ENCODE measurements at places on chromosomes 2 and 18.

DNA sequence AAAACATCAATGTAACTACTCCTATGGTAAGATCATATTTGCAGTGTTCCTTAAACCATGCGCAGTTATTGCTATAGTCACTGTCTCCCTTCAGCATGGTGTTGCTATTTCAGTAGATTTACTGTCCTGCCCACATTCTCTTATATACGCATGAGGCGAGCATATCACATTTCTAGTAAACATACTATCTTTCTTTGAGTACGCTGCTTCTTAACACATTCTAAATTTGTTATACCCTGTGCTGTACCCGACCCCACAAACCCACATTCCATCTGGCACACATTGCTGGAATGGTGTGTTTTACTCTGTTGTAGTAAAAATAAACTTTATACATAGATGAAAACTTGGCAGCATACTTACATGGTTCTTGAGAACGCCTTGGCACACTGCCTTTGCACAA is 163.3 kb downstream of the QPCT start:
- no peak for DNase-seq

DNA sequence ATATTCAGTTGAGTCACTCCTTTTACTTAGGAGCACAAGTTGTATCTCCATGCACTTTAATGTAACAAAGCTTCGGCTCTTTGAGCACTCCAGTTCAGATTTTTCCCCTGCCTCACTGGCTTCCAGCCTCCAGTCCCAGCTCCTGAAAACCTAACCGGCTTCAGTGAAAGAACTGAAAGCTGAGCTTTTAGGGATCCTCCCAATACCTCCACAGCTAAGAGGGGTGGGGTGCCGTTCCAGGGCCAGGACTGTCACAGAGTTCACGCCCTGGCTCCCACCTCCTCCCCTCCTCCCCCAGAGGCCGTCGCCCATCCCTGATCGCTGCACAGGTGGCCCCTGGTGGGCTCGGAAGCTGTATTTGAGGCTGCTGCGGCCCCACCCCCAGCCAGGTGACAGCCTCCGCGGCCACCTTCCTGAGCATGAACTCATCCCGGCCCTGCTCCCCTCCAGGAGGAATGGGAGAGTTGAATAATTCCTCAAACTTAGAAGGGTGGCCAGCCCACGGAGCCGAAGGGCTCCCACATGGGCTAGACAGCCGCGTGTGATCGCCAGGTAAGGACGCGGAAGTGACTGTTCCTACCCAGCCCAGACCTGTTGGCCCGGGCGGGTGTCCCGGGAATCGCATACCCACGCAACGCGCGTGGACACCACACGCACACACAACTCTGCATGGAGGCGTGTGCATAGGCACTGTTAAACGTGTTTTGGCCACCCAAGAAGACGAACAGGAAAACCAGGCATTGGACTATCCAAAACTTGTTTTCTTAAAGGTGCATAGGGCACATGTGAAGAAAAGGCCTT is 1.8 kb downstream of the MYO5B start:
- no peak for DNase-seq

GRCh38 chr2:235592430-235592829 is 98.6 kb downstream of the AGAP1 start:
- no peak for DNase-seq

- no peak for DNase-seq
Observed at GRCh38 chr18:7723558-7723957, 156.4 kb downstream of the PTPRM start.

DNA sequence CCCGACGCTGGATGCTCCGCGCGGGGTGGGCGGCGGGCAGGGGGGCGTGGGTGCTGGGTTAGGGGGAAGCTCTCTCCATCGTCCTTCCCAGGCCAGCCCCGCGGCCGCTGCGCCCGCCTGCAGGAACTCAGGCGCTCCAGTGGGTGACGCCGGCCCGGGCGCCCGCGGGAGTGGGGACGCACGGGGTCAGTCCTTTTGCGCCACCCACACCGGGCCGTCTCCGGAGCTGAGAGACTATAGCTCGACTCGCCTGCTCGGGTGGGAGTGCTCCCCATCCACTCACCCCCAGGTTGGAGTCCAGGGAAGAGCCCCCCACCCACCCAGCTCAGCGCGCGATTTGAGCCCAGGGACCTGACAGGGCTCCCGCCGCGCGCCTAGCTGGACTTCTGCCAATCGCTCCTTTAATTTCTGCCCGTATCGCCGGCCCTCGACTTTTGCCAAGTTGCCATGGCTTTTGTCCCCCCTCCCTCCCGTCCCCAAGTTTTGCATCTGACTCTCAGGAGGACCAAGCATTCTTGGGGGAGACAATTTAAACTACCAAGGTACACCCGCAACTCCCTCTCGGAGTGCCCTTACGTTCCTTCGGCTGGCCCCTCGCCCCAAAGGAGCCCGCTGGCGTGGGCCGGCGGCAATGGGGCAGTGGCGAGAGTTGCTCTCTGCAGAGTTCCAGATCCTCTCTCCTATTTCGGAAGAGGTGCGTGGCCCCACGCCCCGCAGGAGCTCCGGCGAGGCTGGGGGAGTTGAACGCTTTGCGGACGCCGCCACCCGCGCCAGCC is 205.8 kb upstream of the SMAD2 start:
- no peak for DNase-seq

- no peak for DNase-seq
Observed at GRCh38 chr2:75616406-75616805, 30.2 kb upstream of the MRPL19 start.

DNA sequence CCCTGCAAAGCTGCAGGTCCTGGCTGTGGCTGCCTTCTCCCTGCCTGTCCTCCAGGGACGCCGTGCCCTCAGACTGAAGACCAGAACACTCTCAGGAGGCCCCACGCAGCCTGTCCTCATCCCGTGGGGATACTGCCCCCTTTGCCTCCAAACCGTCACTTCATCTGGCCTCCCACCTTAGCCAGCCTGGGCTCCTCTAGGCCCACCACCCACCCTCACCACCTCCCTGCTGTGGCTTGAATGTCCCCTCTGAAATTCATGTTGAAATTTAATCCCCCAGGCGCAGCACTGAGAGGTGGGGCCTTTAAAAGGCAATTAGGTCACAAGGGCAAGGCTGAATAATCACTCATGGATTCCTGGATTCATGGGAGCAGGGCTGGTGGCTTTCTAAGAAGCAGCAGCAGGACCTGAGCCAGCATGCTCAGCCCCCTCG is 198.2 kb downstream of the SEPTIN10 start:
- DNase-seq: no peak

DNA sequence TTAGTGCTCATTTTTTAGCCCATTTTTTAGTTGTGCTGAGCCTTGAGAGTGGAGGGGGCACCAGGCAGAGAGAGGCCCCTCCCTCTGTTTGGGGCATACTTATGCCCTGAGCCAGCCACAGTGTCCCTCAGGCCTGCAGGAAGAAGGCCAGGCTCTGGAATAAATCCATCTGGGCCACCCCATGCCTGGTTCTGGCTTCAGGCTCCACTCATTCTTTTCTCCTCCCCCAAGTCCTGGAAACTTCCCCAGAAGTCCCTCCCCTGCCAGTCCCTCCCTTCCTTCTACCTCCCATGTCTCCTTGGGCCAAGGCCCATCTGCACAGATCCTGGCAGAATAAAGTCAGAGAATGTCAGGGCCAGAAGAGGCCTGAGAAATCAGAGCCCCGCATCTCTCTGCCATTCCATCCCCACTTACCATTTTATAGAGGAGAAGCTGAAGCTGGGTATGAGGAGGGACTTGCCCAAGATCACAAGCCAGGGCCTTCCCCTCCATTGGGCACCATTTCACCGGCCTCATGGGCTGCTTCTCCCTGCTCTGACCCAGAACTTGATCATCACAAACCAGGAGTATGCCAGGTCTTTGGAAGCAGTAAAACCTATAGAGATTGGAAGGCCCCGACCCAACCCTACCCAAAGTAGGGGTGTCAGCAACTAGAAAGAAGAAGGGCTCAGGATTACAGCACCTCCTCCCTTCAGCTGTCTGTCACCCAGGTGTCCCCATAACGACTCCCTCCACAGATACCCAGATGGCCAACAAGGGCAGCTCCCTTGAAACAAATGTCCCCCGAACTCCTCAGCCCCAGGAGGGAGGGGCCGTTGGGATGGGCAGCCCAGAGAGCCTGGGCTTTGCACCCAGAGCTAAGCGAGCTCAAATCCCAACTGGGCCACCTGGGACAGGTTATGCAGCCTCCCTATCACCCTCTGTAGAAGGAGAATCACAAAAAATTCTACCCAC is 108.4 kb downstream of the POLR1A start:
- DNase-seq: no peak

GRCh38 chr2:118527571-118527970 is 319.9 kb downstream of the EN1 start:
- no peak for DNase-seq

DNA sequence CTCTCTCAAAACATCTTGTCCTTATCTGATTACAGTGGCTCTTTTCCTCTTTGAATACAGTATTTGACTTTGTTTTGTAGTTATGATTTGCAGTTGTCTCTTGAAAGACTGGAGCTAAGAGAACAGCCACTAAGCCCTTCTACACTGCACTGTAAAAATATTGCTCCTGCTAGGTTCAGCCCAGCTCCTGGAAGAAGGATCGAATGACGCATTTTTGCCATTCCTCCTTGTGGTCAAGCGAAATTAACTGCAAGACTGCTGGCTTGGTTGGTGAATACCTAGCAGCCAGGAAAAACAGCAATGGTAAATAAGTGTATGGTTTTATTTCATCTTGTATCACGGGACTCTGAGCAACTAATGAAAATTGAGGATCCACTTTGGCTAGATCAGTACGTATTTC is 407.8 kb upstream of the CDH2 start:
- no peak for DNase-seq

Measured in activated naive CD4-positive, alpha-beta T cell treated with Interleukin-2 at 50 U/mL for 16 hours (primary cell).